AG20443 (cell line): ENCODE measurements at places on chromosomes 1 and 21.

GRCh38 chr21:14382835-14383595 lies at the start of gene HSPA13:
TSS of gene HSPA13 (minus strand) at chr21:14383146. CDS start at chr21:14383119, 27 bp downstream.
- peak; percentile 97 for DNase-seq

DNA sequence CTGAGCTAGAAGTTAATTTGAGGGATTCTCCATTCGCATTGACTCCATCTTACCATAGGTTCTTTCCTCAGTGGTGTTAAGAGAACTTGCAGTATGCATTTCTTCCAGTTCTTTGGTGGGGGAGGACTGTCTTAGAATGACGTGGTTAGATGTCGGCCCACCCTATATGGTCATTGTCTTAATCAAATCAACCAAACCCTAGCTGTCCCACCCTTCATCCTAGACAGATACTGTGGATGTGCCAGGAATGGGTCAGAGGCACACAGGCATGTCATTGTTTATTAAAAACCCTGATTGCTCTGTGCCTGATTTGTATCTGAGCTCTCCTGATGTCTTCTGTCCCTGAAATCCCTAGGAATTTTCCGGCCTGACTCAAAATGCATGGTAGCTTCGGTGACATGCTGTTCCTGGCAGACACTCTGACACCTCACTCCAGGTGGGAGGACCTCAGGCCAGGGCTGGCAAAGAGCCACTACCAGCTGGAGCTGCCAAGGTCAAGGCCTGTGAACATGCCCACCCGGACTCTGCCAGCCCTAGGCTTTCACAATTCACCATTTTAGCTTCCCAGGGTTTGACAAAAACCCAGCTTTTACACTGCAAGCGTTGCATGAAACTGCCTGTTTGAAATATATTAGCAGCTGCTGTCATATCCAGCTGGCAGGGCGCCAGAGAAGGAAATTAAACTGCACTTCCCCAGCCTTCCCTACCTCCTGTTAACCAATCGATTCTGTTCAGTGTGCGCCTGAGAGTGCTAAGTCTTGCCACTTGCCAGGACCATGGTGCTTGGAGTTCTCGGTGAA lies 134.0 kb downstream of the FAM78B start:
- no peak for DNase-seq

DNA sequence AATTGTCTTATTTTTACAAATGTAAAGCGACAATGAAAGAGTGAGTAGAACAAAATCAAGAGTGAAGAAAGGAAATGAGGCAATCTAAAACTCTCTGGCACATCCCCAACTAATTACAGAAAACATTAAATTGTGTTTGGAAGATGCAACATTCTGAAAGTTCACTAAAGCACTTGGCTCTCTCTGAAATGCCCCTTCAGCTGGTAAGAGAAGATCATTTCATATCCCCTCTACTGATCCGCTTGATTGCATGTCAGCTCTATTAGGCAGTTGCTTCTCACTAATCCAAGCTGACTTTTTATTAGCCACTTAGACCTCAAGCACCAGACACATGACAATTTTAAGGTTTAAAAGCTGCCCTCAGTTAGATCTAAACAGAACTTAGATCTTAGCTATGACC lies 262.8 kb upstream of the PRMT6 start:
- DNase-seq, result no peak

DNA sequence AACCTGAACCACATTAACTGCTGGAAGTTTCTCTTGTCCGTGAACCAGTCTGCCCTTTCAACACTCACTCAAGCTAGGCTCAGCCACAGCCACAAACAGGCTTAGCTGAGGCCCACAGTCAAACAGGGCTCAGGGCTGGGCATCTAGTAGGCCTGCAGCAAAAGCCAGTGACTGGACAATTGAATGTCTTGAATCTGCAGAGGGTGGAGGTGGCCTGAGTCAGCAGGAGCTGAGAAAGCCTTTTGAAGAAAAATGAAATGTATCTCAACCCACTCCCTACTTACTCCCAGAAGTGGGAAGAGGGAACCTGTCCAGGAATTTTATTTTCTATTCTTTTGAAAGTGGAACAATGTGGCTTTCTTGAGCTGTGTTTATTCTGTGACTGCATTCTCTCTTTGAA lies 95.4 kb downstream of the PTPRU start:
- no peak for DNase-seq
